ENCODE measurements at places on chromosomes 1 and 21. TPM values are rescaled to one million over a fixed set of nuclear protein-coding genes. Genes with fewer than 3 reads are reported as not detected.

DNA sequence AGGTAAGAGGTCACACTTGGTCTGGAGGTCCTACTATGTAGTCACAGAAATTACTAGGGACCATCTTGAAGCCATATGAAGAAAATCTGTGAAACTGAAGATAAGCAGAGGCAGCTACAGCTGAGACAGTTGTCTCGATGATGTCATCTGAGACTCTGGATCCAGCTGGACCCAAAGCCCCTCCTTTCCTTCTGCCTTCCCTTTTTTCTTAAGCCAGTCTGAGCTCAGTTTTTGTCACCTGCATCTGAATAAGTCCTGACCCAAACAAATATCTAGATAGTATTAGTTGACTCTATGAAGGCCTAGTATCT, 143.3 kb downstream of the ETS2 start:
- no peak for DNase-seq

Gene RHBG
- total RNA-seq = not detected

GRCh38 chr1:232322162-232322734, 307.7 kb downstream of the SIPA1L2 start:
- DNase-seq = no peak

- DNase-seq = no peak
Observed at GRCh38 chr1:221392453-221392852, 349.4 kb downstream of the DUSP10 start.

DNA sequence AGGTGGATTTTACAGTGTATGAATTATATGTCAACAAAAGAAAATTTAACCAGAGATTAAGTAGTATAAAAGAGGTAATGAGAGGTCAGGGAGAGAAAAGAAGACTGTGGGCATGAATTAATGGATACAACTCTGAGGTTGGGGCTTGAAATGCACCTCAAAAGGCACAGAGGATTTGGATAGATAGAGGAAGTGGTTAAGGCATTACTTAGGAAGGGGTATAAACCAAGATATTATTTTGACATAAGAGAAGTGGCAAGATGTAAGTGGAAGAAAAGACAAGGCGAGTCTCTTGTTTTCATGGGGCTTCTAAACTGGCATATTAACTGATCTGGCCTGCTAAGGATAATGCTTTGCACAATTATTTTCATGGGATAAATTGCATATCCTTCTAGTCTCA, 34.1 kb downstream of the RAP1A start:
- no peak for DNase-seq

DNA sequence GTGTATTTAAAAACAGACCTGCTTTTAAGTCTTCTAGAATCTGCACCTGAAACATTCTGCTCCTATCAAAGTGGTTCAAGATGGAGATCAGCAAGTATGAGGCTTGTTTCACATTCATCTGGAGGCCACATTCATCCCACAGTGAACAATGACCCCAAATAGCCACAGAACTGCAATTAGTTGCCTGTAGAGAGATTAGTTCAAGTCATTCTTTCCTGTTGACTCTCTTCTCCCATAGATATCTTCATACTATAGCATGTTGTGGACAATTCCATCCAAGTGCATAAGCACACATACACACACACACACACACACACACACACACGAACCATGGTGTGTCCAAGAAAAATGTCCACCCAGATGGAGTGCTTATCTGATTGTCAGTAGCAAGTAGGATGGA, 101.7 kb upstream of the FGGY start:
- DNase-seq = no peak

Gene LRRC3
- 0.39 TPM for total RNA-seq

All from CD8-positive, alpha-beta T cell (primary cell).